ENCODE measurements at places on chromosomes 5 and 9.

- DNase-seq: no peak
These were observed 2.1 kb upstream of the WNK2 start for GRCh38 chr9:93181672-93182435.

GRCh38 chr9:134488331-134489280 lies 153.0 kb upstream of the COL5A1 start:
- DNase-seq: no peak

DNA sequence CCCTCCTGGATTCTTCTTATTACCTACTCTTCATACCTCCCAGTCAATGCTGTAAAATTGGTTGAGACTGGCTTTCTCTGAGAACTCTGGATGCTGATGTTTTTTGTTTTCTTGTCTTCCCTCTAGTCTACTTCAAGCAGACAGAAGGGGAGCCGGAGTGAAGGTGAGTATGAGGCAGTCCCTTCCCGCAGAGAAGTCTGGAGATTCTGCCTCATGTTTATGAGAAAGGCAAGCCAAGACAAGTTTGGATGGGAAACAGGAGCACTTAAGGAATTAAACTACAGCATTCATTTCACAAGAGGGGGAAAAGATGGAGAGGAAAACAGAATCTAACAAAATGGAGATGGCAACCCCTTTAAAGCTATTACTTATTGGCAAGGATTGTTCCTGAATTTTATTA lies 246.1 kb downstream of the TRIM32 start:
- no peak for DNase-seq

- no peak for DNase-seq
These were observed 26.3 kb upstream of the ISCA1 start for GRCh38 chr9:86308687-86309086.

DNA sequence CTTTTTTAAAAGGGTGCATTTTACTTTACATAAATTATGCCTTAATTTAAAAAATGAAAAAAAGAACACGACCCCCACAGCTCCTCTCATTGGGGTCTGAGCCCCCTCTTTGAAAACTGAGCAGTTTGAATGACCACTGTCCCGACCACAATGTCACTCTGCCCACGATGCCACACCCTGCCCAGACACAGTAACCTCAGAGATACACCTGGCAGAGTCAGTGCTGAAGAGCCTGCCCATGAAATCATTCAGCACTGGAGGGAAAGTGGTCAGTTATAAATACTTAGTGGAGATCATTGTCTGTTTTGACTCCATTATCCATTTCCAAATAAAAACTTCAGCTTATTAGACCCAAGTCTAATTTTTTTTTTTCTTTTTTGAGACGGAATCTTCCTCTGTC lies 49.3 kb downstream of the DNAJC21 start:
- no peak for DNase-seq

DNA sequence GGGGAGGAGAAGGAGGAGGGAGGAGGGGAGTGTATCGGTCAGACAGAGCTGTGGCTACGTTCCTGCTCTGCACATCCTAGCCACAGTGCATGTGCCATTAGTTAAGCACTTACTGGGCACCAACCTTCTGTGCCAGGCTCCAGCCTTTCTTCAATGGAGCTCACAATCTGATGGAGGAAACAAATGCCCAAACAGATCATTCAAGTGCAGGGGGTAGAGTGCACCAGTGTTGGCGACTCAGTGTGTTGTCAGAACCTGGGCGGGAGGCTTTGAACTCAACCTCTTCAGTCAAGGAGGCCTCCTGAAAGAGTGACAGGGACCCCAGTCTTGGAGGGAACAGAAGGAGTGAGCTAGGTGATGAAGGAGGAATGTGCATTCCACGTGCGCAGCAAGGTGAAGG lies 51.9 kb upstream of the SHB start:
- no peak for DNase-seq

GRCh38 chr5:10536511-10536910 lies 27.4 kb upstream of the ANKRD33B start:
- DNase-seq: no peak

DNA sequence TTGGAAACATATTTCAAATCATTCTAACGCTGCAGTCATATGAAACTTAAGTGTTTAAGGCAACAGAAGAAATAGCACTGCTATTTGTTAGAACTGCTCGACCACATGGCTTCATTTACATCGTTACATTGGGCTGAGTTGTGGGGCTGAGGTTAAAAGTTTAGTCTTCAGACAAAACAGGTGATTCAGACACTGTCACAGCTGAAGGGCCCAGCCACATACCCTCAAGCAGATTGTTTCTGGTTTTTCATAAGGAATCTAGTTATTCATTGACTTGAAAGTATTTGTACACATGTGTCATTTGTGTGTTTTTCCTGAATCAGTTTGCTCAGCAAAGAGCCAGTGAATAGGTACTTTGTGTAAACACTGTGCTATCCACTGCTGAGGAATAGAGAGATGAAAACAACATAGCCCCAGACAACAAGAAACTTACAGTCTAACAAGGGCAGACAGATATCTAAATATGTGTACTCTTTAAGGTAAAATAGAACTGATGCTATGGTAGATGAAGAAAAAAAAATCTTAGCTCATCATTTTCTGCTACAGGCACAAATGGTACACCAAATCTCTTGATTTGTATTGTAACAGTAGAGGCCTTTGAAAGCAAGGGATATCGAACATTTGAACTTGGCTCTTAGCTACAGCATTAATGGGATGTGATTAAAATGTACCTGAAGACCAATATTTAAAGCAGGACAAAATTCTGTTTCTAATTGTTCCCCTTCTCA lies 357.6 kb upstream of the RPS23 start:
- no peak for DNase-seq

DNA sequence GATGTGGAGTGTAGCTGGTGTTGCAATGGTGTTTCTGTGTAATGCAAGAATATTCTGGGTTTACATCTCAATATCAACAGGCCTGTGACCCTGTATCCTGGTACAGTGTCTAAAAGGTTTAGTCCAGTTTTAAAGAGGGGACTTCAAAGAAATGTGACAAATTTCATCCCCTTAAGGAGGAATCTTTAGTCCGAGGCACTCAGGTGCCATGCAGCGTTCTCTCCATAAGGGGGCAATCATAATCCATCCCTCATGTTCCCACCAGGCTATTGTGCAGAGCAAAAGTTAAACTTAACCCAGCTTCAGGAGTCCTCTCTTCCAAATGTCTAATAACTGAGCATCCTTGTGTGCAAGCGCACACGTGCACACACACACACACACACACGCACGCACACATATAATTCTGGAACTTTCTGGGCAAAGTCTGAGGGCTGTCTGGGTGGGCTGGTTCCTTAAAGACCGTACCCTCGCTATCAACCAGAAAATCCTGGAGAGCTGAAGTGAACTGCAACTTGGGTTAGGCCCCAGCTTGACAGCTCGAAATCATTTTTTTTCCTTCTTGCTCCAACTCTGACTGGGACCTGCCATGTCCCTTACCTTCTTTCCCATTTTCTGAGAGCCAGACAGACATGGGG lies 46.0 kb downstream of the CRB2 start:
- no peak for DNase-seq

DNA sequence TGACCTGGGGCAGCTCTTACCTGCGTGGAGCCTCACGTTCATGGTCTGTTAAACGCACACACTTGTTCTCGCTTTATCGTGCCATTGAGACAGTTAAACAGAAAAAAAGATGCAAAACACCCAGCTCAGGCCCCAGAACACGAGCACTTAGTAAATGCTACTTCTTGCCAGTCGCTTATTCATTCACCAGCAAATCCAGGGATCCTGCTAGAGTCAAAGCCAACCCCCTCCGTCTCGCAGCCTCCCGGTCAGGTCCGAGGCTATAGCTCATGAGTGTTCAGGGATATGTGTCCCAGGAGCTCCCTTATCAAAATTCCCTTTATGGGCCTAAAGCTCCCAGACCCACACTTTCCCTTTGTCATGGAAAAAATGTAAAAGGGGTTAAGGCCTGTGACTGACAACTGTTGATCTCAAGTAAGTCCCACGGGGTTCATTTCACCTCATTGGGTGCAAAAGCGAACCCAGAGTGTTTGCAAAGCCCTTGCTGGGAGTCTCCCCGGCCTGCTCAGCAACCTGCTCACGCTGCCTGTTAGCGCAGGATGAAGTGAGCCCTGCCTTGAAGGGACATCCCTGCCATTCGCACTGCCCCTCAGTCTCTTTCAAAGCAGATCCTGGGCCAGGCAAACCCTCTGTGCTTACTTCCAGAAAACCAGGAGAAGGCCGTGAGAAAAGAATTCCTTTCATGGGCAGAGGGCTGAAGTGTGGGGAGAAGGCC lies 40.7 kb downstream of the HRH2 start:
- no peak for DNase-seq

Data from T-helper 9 cell (primary cell).